Urothelium cell line (cell line): ENCODE measurements at places on chromosomes 4 and X.

- DNase-seq = no peak
Observed at GRCh38 chr4:82623121-82623683, 61.4 kb upstream of the TMEM150C start.

GRCh38 chr4:119744580-119744979 lies 116.0 kb upstream of the PDE5A start:
- DNase-seq = no peak

DNA sequence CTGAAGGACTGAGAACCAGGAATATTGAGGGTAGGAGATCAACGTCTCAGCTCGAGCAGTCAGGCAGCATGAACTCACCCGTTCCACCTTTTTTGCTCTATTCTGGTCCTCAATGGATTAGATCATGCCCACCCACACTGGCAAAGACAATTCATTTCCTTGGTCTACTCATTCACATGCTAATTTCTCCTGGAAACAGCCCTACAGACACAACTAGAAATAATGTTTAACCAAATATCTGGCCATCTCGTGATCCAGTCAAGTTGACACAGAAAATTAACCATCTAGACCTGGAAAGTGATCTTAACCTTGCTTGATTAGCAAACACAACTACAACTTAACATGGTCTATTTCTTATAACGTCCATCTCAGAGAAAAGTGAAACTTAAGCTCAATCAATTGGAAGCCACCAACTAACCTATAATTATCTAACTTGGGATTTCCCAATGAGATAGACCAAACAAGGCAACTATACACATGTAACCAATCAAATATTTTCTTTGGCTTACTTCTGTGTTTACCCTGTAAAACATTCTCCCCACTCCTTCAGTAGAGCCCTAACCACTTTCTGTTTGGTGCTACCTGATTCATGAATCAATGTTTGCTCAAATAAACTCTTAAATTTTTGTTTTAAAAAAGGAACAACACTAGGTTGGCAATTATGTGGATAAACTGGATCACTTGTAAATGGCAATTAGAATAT lies 69.7 kb upstream of the MAMLD1 start:
- DNase-seq = no peak

- no peak for DNase-seq
Observed at GRCh38 chrX:85620466-85620865, 241.0 kb upstream of the POF1B start.

GRCh38 chr4:102586644-102587021 lies 85.5 kb downstream of the NFKB1 start:
- DNase-seq = no peak
